ENCODE measurements at places on chromosomes 12 and 14.

DNA sequence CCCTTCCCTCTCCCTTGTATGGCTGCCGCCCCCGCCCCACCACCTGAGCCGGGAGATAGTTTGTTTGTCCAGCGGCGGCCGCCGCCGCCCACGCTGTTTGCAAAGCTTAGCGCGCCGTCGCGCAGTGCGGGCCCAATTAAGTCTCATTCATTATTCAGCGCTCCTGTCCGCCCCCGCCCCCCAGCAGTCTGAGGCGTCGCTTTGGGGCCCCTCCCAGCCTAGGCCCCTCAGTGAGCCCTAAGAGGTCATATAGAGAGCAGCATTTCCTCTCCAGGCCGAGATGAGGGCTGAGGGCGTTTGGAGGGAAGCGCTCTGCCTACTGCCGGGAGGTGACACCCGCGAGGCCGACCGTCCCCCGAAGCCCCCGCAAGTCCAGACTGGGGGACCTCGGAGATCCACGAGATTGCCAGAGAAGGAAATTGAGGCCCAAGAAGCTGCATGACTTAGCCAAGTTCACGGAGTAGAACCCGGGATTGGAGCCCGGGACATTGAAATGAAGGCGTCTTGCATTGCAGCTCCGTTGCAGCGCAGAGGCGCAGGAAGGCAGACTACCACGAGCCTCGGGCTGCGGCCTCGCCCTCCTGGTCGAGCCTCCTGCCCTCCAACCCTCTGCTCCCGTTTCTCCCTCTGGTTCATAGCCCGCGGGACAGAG, at the start of gene DNAJC22:
Gene DNAJC22 (plus strand): TSS at position 230 of the 652 bp plus-strand sequence. CDS start 1,985 bp downstream, outside the sequence.
- peaks cover 61% of the 10 kb centered on the region for H3K27me3 ChIP-seq
- H3K36me3 ChIP-seq, result no peaks in the 10 kb centered on the region
- no peak for DNase-seq
- H3K27ac ChIP-seq, result no peak within 1 kb of the TSS
- peak within 1 kb of the TSS; percentile 56 for H3K4me3 ChIP-seq

DNA sequence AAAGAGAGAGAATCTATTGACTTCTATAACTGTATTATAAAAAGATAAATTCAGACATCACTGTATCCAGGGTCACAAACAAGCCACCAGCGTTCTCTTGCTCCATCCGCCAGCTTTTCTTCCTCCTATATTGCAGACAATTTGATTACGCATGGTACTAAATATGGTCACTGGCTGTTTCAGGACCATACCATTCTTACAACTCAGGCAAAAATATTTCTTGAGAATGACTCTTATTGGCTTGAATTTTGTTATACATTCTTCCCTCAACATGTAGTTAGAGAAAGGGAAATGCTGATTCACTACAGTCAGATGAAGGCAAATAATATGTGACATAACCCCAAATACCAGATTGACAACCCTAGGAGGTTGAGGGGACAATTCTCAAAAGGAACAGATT, 101.3 kb downstream of the SLC6A15 start:
- no peak overlapping the region for H3K4me3 ChIP-seq
- DNase-seq, result no peak
- H3K27ac ChIP-seq, result no peak overlapping the region
- H3K4me1 ChIP-seq, result no peaks in the 10 kb centered on the region

DNA sequence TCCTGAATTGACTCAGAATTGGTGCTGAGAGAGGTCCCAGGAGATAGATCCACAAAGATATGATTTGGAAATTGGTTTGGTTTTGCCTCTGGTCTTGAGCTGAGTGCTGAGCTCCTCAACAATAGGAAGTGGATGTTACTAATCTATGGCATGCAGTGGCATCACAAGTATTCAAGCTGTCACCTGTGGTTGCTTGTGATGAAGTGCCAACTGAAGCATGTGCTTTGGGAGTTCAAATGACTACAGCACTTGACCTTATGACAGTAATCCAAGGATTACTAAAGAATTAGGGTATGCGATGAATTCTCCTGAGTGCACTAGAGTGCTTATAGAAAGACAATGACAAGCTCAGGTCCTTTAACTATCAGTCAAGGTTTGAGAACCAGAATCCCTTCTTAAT, 406.2 kb downstream of the NOVA1 start:
- H3K4me3 ChIP-seq, result no peak overlapping the region
- no peak overlapping the region for H3K27ac ChIP-seq
- no peaks in the 10 kb centered on the region for H3K4me1 ChIP-seq
- DNase-seq, result no peak

DNA sequence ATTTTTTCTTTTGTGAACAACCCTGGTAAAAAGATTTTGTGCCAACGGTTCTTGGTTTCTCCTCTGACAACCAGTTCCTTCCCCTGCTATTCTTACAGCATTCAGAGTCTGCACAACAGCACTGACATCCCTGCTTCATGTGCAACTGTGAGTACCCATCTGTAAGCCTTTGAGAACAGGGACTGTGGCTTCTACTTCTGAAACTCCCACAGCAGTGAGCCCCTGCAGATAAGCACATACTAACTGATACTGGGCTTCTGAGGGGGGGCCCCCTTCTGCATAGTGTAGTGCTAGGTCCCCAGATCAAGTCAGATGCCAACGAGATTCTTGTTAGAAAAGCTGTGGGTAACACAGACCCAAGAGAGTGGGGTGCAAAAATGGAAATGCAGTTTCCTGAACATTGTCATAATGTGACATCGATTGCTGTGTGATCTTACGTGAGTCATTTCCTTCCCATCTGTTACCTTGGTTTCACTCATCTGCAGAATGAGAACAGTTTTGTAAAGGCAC, 11.1 kb upstream of the NINJ2 start:
- no peaks in the 10 kb centered on the region for H3K27me3 ChIP-seq
- H3K4me3 ChIP-seq, result peak overlapping the region; percentile 61
- peaks cover 2% of the 10 kb centered on the region for H3K36me3 ChIP-seq

DNA sequence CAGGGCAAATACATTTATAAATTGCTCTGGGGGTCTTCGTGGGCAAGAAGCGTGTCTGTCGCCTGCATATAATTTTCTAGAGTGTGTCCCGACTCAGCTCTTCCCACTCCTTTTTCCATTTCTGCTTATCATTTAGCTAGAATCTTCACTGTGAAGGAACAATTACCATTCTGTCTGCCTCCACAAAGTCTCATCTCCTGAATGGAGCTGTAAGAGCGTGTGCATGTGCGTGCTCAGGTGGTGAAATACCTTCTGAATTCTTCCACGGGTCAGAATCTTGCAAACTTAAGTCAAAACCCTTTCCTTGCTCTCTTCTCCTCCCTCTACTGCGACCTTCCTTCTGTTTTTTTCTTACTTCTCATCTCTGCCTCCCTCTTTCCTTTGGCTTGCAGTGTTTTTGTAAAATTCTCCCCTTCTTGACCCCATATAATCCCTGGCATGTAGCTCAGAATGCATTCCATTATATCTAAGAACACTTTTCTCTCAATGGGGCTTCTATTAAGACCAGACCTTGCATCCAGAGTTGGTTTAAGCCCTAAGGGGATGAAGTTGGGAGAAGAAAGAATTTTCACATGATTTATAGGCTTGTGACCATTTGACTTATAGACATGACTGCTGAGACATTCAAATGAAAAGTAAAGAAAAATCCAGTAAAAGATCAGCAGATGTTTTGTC, 25.0 kb upstream of the GSG1 start:
- no peak for DNase-seq
- no peak overlapping the region for H3K4me3 ChIP-seq
- H3K27ac ChIP-seq, result no peak overlapping the region
- H3K36me3 ChIP-seq, result no peaks in the 10 kb centered on the region

DNA sequence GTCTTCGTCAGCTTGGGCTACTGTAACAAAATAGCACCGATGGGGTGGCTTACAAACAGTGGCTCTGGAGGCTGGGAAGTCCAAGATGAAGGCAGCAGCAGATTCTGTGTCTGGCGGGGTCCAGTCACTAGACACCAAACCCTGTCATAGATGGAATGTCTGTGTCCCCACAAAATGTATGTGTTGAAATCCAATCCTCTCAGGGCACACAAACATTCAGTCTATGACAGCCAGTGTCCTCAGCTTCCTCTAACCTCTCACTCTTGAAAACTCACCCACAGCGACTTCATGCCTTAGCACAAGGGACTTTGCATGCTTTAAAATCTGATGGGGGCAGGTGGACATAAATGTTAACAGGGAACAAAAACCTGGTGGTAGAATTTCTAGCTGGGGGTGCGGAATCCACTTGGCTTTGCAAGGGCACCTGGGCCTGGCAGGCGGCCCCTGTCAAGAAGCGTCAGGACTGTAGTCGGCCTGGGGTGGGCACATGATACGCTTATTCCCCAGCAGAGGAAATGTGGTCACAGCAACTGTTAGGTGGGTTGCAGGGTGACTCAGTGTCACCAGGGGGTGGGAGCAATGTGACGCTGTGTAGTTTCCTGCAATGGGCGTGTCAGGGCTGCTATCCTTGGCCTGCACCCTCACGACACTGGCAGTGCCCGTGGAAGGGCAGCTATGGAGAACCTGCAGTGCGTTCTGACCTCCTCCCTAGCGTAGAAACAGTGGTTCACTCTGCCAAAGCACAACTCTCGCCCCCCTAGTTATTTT, 17.7 kb downstream of the RIN3 start:
- H3K4me1 ChIP-seq, result peaks cover 92% of the 10 kb centered on the region
- no peaks in the 10 kb centered on the region for H3K27me3 ChIP-seq
- H3K4me3 ChIP-seq, result peak overlapping the region; percentile 74

DNA sequence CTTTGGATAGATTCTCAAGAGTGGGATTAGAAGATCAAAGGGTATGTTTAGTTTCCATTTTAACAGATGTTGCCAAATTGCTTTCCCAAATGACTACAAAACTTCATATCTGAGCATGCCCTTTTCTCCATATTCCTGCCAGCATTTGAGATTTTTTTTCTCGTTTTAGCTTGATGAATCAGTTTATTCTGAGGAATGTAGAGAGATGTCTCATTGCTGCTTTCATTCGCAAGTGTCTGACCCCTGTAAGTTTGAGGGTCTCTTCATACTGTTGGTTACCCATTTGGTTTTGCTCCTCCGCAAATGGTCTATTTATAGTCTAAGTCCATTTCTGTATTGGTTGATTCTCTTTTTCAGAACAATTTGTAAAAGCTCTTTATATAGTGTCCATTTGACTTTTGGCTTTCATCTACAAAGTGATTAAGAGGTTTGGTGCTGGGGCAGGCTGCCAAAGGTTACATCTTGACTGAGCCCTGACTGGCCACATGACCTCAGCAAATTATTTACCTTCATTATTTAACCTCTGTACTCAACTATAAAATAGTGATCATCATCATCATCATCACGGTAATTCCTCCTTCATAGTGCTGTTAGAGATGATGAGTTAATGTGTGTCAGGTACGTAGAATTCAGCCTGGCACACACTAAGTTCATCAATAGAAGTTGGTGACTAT, 33.6 kb downstream of the HCAR2 start:
- no peak overlapping the region for H3K27ac ChIP-seq
- H3K4me1 ChIP-seq, result no peaks in the 10 kb centered on the region
- no peak overlapping the region for H3K4me3 ChIP-seq
- DNase-seq, result no peak

GRCh38 chr12:78726854-78727253, 137.7 kb upstream of the SYT1 start:
- no peaks in the 10 kb centered on the region for H3K27me3 ChIP-seq
- no peaks in the 10 kb centered on the region for H3K36me3 ChIP-seq
- no peak for DNase-seq
- H3K4me3 ChIP-seq, result no peak overlapping the region

DNA sequence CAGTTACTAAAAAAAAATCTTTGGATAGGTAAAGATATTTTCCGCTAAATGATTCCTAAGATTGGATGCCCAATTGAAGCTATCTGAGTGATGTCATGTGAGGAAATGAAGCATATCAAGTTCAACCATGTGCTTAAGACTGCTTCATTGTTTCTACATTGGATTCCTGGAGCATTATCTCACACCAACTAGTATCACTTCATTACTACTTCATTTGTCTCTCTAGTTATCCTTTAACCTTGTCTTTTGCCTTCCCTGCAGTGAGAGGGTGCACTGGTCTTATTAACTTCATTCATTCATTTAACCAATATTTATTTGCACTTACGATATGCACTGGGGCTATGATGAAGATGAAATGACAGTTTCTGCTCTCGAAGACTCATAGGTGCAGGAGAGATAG, 198.1 kb downstream of the SLC38A4 start:
- H3K27me3 ChIP-seq, result no peaks in the 10 kb centered on the region
- peaks cover 2% of the 10 kb centered on the region for H3K4me1 ChIP-seq
- no peak for DNase-seq
- H3K4me3 ChIP-seq, result no peak overlapping the region
- H3K27ac ChIP-seq, result no peak overlapping the region

- H3K4me3 ChIP-seq, result no peak overlapping the region
- peaks cover 5% of the 10 kb centered on the region for H3K4me1 ChIP-seq
- H3K27me3 ChIP-seq, result no peaks in the 10 kb centered on the region
- DNase-seq, result no peak
Observed at GRCh38 chr14:21520767-21521166, 5.4 kb downstream of the SALL2 start.

DNA sequence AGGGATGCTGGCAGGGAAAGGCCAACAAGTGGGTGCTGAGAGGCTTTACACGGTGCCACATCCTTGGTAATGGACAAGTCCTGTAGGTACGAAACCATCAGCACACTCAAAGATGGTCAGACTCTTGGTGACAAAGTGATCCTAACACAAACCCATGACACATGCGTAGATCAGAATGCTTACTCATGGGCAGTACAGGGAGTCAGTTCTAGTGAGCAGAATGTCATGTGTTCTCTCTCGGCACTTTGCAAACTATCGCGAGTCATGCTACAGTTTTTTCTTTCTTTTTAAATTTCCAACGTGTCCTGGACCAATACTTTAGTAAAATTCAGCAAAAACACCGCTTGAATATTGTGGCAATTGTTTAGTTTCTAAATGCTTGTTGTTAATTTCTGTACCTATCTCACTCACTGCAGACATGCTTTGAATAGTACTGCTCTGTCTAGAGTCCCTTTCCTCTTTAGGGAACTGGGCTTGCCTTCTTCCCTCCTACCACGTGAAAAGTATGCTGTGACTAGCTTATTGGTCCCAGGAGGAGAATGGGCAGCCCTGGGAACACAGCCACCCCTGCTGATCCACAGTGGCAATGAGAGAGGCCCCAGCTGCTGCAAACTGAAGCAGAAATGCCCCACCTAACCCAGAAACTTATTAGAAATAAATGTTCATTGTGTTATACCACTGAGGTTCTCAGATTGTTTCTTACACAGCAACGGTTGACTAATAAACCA, 62.4 kb downstream of the UBR7 start:
- no peak overlapping the region for H3K27ac ChIP-seq
- no peak for DNase-seq
- no peaks in the 10 kb centered on the region for H3K27me3 ChIP-seq
- H3K4me3 ChIP-seq, result no peak overlapping the region
- H3K36me3 ChIP-seq, result peaks cover 4% of the 10 kb centered on the region
- H3K4me1 ChIP-seq, result peaks cover 2% of the 10 kb centered on the region

- peaks cover 13% of the 10 kb centered on the region for H3K36me3 ChIP-seq
- H3K4me1 ChIP-seq, result no peaks in the 10 kb centered on the region
- DNase-seq, result no peak
- no peak overlapping the region for H3K4me3 ChIP-seq
- H3K27me3 ChIP-seq, result no peaks in the 10 kb centered on the region
Observed at GRCh38 chr12:124401704-124402221, 106.9 kb downstream of the RFLNA start.

Measured in activated naive CD8-positive, alpha-beta T cell treated with anti-CD3 and anti-CD28 coated beads, Interleukin-2, amount 50 U/mL, for 24 hours (primary cell).